ENCODE measurements at places on chromosomes 6 and 20.

GRCh38 chr6:127791779-127792528 is 108.9 kb downstream of the THEMIS start:
- DNase-seq: no peak

- no peak for DNase-seq
Measured at GRCh38 chr20:7232796-7233195, 465.3 kb downstream of the BMP2 start.

GRCh38 chr6:152071318-152071717 is 263.8 kb downstream of the ESR1 start:
- no peak for DNase-seq

DNA sequence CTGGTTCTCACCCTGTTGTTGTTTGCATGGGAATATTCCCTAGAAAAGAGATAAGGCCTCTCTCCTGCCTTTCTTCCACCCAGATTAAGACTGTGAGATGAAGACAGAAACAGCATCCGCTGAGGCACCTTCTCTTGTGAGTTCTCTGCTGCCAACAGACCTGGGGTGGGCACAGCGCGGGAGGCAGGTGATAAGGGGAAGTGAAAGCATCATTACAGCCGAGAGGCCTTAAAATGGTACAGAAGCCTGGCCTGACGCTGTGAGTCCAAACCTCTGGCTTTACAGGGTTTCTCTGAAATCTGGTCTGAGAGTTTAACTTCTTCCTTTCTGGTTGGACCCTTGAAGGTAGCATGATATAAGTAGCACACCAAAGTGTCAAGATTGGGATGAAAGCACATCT is 21.0 kb upstream of the IYD start:
- DNase-seq: no peak

GRCh38 chr6:40925341-40925740 is 113.7 kb downstream of the UNC5CL start:
- DNase-seq: no peak

GRCh38 chr6:143107911-143108761 is 47.4 kb downstream of the AIG1 start:
- DNase-seq: no peak

- DNase-seq: no peak
Measured at GRCh38 chr6:90947184-90948064, 360.6 kb upstream of the MAP3K7 start.

- no peak for DNase-seq
Measured at GRCh38 chr20:38034108-38034649, 633 bp downstream of the RPRD1B start.

DNA sequence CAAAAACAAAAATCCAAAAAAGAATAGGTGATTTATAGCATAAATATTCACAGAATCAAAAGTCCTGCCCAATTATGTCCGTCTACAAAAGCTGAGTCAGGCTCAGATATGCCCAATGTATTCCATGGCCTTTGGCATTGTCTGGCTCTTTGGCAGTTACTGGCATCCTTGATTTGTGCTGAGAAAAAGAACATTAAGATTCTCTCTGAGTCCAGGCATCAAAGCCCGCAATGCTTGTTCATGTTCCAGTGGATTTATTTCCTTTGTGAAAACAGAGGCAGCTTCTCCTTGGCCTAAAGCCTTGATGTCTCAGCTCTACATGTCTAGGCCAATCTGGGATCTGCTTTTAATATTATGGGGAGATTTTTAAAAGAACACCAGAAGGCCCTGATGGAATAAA is 76.1 kb upstream of the SLC4A11 start:
- no peak for DNase-seq

DNA sequence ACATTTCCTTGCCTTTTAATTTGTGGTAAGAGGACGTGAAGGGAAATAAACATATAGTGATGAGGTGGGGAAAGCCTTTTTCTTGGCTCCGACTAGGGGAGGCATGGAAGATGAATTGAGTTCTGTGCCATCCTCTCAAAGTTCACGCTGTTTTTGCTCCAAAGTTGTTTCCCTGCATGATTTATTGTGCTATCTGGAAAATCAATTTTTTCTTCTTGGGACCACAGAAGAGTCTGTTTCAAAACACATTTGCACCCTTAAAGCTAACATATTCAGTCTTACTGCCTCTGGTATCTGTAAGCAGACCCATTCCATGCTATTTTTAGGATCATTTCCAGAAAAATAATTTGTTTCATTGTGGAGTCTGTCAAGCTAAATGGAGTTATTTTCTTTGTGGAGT is 57.6 kb upstream of the KCNG1 start:
- DNase-seq: no peak

DNA sequence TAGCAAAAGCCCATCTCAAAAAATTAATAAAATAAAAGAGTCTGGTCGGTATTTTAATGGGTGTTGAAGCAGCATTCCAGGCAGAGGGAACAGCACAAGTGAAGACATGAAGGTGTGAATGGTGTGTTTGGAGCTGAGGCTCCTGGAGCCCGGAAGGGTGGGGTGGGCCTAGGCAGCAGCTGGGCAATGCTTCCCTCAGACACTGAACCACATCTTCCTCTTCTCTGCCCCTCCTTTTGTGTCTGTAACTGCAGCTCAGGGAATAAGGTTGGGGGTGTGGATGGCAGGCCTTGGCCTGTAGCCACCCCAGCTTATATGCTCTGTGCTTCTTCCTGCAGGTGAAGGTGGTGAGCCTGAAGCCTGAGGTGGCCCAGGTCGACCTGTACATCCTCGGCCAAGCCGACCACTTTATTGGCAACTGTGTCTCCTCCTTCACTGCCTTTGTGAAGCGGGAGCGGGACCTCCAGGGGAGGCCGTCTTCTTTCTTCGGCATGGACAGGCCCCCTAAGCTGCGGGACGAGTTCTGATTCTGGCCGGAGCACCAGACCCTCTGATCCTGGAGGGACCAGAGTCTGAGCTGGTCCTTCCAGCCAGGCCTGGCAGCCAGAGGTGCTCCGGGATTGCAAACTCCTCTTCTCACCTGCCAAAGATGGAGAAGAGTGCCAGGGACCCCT is 26.6 kb downstream of the POFUT1 start:
- DNase-seq: no peak

DNA sequence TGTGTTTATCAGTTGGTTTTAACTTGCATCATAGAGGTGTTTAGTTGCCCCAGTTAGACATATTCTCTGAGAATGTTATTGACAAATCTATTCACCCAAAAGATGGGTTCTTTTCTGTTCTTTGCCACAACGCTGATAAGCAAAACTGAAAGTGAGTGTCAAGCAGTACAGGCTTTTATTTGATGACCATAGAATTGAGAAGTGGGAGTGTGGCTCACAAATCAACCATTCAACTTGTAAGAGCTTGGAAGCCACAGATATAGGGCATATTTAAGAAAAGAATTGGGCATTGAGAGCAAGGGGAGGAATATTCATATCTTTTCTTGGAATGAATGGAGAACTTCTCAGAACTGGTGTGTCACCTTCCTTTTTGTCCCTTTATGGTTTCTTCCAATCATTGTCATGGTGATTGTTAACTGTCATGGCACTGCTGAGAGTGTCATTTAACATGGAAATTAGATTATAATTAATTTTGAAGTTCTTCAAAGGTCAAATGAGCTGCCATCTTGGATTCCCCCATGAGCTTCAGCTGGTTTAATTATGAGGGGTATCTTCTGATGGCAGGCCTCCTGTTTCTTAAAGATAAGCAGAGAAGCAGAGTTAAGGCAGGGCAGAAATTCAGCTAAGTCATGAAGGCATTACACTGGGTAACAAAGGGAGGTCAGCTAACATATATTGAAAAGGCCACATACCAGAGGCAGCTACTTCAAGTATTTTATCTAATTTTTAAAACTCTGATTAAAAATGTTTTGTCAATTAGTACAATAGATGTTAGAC is 254.0 kb upstream of the HTR1E start:
- no peak for DNase-seq

DNA sequence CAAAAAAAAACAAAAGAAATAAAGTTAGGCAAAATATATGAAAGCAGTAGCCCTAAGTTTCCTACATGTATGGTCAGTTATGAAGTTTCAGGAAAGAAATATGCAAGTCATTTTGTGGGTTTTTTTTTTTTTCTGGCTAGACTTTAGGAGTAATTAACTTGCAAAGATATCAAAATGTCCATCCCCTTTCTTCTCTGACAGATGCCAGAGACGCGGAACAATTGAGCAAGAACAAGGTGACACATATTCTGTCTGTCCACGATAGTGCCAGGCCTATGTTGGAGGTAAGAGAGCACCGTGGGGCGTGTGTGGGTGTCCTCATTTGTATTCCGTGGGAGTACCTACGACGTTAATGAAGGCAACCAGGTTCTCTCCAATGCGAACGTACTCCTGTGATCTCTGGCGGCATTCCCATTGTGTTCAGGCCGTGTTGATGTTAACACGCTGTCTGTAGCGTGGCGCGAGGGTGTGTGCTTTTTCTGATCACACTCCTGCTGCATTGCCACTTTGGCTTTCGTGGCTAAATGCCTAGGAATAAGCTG is 19.5 kb downstream of the DUSP22 start:
- DNase-seq: no peak

Data from NCI-H146 (cell line).